NCI-H510A (cell line): ENCODE measurements at places on chromosomes 11 and 22.

GRCh38 chr22:24162436-24162835 lies 18.9 kb upstream of the SUSD2 start:
- DNase-seq, result no peak

- DNase-seq, result no peak
Observed at GRCh38 chr22:17149076-17149815, 9.8 kb downstream of the HDHD5 start.

DNA sequence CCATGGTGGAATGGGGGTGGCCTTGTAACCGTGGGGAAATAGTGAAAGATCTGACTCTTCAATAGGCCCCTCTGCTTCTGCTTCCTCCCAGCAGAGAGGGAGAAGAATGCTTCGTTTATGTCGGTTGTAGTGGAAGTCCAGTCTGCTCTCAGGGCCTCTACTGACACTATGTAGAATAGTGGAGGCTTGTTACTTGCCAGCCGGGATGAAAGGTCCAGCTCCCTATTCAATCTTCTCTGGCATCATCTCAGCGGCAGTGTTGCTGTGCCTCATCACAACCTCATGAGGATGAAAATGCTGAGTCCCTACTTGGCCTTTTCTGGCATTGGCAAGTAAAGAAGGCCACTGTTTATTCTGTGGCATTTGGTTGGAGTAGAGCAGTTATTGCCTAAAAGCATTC lies 820.9 kb upstream of the TENM4 start:
- no peak for DNase-seq

GRCh38 chr22:43654271-43654670 lies 157.8 kb downstream of the EFCAB6 start:
- no peak for DNase-seq

- DNase-seq, result no peak
Observed at GRCh38 chr11:70186420-70186819, 16.7 kb upstream of the FADD start.

DNA sequence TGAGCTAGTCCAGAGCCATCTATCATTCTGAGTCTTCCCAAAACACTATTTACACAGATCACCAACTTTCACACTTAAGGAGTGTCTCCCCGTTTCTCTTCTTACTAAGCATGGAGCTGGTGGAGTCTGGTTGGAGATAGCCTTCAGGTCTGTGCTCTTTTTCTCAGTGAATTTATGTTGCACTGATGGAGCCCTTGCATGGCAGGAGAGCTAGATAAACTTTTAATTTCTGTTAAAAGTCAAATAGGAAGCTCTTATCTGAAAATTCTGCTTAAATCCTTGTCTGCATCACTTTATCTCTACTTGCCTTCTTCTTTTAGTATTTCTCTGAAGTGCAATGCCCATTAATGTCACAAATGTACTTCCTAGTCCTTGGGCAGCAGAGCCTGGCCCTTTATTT lies 63.4 kb downstream of the ST3GAL4 start:
- no peak for DNase-seq

DNA sequence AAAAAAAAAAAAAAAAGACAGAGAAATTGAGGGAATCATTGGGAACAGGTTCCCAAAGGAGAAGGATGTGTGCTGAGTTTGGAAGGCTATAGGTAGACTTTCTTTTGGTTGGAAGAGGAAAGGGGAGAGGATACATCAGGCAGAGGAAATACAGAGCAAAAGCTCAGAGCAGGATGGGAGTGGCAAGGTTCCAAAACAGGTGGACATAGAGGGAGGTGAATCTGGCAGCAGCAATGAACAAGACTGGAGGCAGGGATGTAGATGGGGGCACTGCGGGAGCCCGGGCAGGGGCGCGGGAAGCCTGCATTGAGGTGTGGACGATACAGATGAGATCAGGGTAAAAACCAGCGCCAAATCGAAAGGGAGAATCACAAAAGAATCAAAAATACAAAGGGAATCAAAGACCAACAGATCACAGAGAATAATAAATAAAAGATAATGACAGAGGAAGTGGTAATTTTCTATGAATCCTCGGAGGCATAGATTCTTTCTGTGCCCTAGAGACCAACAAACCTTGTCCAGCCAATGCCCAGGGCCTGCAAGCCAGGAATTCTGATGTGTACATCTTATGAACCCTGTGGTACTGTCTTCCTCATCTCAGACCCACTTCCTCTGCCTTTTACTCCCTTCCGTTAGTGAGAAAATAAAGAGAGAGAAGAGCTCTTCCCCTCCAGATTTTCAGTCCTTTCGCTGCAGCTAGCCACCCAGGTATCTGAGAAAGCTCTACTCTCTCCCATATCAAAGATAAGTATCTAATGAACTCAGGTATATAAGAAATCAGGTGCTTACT lies 70.3 kb downstream of the SLC1A2 start:
- DNase-seq, result no peak
